NCI-H2107 (cell line): ENCODE measurements at places on chromosomes 11 and 22.

DNA sequence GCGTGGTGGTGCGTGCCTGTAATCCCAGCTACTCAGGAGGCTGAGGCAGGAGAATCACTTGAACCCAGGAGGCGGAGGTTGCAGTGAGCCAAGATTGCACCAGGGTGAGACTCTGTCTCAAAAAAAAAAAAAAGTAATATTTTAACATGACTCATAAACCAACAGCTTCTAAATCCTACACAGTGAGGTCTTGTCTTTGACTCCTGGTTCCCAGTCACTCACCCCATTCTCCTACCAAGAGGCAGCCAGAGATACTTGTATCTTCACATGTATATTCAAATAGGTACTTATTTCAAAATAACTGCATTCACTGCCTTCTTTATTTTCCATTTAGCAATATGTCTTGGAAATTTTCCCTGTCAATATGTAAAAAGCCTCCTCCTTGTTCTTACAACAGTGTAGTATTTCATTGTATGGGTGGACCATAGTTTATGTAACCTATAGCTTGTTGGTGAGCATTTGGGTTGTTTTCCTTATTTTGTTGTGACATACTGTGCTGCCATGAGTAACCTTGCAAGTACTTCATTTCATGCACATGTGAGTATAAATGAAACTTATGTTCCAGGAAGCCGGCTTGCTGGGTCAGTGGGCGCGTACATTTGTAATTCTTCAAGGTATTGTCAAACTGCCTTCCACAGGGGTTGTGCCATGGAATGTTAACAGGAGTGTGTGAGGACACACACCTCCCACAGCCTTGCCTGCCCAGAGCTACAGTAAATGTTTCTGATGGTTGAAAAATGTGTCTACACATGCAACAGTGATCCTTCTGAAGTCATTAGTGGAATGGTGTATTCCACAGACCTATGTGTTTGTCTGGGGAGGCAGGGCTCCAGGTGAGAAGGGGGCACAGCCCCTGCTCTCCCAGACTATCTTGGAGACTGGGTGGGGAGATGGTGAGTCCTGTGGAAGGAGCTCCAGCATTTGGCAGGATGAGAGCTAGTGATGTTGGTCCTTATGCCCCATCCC is 47.9 kb downstream of the OSBP2 start:
- DNase-seq = no peak

GRCh38 chr11:8910649-8911026 is 351 bp upstream of the AKIP1 start:
- DNase-seq = no peak

DNA sequence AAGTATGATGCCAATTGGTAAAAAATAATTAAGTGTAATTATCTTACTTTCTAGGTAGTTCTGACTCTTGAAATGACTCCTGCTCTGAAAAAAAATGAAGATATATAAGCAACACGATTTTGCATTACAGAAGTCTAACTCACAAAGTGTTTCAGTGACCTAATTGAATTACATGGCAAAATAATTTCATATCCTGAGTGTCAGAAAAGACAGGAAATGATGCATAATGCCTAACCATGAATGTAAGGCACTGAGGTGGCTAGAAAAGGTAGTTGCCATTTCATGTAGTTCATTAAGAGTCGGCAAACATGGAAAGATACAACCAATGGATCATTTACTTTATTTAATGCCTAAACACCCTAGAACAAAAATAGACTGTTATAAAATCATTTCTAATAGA is 113.5 kb downstream of the GUCY1A2 start:
- no peak for DNase-seq

GRCh38 chr22:49589301-49589700 is 238.4 kb downstream of the BRD1 start:
- DNase-seq = no peak

- DNase-seq = no peak
These were observed 26.6 kb upstream of the IL10RA start for GRCh38 chr11:117959438-117960149.

DNA sequence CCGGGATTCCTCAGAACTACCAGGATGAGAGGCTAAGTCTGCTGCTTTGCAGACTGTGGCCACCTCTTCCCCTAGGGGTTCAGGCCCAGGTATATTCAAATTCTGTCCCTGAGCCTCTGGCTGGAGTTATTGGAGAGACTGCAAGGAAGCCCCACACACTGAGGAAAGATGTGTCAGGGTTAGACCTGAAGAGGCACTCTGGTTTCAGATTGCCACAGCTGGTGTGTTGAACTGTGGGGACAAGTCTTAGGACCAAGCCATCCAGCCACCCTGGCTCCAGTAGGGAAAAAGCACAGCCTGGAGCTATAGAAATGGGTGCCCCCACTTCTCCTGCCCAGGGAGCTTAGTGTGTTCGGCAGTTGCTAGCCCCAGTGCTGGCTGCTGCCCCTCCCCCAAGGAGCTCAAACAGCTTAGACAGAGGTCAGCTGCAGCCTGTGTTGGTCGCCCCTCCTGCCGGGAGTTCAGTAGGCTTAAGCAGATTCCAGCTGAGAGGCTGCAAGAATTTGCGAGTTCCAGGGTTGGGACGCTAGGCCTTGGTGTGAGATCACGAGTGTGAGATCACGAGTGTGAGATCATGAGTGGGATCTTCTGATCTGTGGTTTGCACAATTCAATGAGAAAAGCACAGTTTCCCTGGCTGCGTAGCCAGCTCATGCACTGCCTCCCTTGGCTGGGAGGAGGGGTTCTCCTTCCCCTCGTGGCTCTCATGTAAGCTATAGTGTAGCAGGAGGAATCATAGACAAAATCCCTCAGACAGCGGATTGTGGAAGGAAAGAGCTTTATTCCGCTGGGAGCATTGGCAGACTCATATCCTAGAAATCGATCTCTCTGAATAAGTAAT is 552.1 kb upstream of the CHORDC1 start:
- DNase-seq = no peak

DNA sequence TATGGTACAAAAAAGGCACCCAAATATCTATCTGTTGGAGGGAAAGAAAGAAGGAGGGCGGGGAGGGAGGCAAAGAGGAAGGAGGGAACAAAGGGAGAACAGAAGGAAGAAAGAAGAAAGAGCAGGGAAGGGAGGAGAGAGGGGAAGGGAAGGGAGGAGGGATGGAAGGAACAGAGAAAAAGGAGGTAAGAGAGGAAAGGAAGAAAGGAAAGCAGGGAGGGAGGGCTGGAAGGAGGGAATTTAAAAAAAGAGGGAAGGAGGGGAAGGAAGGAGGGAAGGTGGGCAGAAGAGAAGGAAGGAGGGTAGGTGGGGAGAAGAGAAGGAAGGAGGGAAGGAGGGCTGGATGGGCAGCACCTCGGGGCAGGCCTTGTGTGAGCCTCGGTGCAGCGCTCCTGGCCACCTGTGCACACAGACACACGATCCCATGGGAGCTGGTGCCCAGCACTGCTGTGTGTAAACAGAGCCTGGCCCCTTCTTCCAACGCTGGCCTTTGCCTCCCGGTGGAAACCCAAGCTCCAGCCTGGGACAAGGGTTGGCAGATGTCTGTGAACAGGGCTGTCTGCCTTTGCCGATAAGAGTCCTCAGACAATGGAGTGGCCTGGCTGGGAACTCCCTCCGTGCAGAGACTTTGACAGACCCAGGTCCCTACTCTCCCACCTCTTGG is 23.2 kb downstream of the SMIM38 start:
- DNase-seq = no peak

DNA sequence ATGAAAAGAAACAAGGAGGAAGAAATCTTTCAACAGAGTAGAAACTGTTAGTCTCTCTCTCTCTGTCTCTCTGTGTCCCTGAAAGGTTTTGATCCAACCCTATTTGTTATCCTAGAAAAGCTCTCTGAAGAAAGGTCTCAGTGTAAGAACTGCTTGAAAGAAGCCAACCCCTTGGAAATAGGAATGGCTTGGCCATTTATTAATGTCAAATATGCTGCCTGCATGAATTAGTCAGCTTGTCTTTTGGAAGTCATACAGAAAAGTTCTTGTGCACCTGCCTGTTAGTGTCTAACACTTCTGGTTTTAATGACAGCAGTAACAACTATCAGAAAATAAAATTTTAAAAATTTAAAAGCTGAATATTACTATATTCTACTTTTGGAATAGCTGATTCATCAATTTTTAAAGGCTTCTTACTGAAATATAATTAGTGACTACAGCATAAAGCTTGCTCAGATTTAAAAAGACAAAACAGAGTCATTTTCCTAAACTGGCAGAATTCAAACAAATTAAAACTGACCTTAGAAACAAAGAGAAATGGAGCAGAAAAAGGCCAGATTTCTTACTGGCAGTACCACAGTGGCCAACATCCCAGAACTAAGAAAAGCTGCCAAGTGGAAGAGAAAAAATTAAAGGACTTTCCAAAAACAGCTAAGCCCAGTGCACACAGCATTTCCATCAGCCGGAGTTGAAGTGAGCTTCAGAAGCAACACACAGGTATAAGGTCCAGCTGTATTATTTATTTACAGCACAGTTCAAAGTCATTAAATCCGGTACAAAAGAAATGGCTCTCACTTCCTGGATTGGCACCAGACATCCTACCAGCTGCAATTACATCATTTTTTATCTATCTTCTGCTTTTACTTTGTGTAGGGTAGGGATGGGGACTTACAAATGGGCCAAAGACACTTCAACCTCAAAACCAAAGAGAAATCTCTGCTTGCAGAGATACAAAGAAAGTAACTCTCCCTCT is 76.3 kb downstream of the PRCP start:
- DNase-seq = no peak

DNA sequence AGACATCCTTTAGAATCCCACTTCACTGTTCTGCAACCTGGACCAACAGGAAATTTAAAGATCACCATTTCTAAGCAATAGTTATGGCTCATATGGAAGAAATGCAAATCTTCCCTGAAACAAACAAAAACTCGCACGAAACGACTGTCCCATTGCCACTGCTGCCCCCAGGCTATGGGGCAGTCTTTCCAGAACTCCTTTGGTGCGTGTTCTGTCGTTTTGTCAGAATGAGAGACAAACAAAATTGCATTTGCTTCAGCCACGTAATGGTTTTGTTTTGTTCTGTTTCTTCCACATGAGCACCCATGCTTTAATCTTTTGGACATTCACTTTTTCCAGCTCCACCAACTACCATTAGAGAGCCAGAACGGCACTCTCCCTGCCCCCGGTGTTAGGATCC is 10.8 kb upstream of the FBLN1 start:
- no peak for DNase-seq

DNA sequence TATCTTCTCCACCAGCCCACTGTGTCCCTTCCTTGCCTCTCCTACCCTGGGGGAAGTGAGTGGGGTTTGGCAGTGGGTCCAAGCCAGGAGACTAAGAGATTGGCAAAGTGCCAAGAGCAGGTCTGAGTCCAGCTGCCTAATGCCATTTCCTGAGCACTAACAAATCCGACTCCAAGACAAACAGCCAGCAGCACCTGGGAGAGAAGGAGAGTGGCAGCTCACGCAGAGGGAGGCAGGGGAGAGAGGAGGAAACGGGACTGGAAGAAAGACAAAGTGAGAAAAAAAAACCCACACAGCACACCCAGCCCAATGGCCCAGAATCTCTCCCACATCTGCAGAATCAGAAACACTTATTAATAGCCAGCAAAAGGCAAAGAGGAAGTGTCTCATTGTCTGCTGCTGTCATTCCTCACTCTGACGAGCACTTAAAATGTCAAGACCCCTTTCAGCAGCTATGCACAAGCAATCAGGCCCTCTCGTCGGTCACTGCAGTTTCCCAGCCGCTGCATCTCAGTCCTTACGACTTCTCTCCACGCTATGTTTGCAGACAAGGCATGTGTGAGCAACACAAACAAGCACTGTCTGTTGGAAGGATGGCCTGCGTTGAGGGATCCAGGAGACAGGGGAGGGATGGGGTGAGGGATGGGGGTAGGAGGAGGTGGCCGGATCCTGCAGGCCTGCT is 558.4 kb upstream of the CADM1 start:
- no peak for DNase-seq

DNA sequence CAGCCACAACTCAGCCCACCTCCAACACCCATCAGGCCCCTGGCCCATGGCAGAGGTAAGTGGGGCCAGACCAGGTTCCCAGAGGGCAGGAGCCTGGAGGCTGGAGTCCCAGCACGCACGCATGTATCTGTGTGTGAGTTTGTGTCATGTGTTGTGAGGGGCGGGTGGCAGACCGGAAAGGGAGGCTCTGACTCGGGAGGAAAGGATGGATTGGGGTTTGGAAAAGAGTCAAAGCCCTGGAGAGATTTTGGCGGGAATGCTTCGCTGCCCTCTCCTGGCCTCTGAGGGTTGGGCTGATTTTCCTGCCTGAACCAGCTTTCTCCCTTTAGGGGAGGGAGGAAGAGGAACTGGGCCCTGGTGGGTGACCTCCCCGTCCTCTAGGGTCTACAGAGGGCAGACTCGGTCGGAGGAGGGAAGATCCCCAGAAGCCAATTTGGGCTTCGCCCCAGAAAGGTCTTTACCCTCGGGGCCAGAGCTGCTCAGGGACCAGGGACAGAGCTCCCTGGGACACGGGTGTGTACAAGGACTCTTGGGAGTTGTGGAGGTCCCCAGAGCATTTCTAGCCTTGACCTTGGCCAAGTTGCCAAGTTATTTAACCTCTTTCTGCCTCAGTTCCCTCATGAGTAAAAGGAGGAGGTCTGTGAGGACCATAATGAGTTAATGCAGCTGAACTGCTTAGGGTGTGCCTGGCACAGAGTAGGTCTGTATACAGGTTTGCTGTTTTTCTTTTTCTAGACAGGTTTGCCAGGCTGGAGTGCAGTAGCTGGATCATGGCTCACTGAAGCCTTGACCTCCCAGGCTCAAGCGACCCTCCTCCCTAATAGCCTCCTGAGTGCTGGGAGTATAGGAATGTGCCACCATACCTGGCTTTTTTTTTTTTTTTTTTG is 6.9 kb downstream of the C11orf68 start:
- DNase-seq = peak; percentile 42

DNA sequence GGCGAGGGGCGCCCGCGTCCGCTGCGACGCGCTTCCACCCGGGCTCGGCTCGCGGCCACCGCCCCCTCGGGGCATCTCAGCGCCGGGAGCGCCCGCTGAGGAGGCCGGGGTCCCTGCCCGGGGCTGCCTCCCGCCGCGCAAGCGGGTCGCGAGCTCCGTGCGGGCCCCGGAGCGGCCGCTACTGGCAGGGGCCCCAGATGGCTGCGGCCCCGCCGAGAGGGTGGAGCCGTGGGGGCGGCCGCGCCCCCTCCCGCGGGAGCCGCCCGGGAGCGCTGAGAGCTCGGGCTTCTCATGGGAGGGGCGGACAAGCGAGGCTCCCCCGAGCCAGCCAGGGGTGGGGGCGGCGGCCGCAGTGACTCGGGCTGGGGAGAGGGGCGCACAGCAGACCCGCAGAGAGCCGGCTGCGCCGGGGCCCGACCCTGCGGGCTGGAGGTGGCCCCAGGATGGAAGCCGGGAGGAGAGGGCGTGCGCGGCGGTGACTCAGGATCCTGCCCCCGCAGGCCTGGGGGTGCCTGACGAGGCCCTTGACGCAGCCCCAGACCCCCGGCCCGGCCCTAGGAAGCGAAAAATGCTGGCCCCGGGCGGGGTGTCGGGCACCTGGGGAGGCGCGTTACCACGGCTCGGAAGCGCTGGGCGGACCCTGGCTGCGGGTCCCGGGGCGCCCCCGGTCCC is 603 bp upstream of the ZFTA start:
- no peak for DNase-seq

- no peak for DNase-seq
These were observed 6.7 kb downstream of the CARD18 start for GRCh38 chr11:105132716-105133511.

DNA sequence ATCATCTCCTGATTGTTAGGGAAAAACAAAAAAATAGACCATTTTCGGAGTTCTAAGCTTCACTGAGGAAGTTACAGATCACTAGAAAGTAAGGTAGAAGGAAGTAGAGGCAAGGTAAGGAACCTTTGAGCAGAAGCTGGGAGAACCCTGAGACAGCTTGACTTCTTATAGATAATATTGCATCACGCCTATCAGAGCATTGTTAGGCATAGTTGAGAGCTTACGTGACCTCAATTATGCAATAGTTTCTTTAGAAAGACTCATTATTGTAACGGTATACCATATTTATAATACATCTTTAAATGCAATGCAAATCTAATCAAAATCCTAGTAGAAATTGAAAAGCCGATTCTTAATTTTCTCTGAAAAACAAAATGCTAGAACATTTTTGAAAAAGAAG is 4.9 kb downstream of the TBRG1 start:
- DNase-seq = no peak
